ENCODE measurements at places on chromosomes 2 and 18.

DNA sequence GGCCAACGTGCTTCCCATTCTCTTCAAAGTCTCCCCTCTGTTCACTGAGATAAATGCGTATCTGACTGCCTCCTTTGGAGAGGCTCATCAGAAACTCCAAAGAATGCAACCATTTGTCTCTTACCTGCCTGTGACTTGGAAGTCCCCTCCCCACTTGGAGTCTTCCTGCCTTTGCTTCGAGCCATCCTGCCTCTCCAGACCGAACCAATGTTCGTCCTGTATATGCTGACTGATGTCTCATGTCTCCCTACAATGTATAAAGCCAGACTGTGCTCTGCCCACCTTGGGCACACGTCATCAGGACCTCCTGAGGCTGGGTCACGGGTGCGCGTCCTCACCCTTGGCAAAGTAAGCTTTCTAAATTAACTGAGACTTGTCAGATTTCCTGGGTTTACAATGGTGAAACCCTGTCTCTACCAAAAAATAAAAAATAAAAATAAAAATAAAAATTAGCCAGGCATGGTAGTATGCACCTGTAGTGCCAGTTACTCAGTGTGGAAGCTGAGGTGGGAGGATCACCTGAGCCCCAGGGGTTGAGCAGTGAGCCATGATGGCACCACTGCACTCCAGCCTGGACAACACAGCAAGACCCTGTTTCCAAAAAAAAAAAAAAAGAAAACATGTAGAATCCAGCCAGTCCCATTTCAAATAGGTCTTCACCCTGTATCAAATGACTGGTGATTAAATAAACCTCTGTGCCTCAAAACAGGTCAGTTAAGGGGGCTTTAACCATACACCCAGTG is 29.0 kb downstream of the HDLBP start:
- DNase-seq: no peak

- no peak for DNase-seq
Measured at GRCh38 chr18:3689986-3690763, 240.2 kb downstream of the TGIF1 start.

GRCh38 chr2:224263571-224264043 is 138.3 kb downstream of the FAM124B start:
- DNase-seq: no peak

- DNase-seq: no peak
Measured at GRCh38 chr2:128323555-128323931, 4.9 kb upstream of the HS6ST1 start.

DNA sequence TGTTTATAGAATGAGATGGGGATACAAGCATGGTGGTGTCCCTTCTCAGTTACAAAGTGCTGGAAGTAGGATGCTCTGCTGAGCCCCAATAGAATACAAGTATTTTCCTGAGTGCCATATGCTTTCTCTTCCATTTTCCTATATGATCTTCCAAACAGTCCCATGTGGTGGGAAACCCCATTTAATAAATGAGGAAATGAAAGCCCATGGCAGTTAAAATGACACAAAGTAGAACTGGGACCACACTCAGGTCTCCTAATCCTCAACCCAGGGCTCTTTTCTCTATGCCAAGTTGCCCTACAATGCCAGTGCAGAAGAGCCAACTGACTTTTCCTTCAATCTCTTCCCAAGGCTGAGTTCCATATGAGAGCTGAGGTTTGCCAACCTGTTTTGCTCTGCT is 210.2 kb upstream of the FBXO11 start:
- no peak for DNase-seq

DNA sequence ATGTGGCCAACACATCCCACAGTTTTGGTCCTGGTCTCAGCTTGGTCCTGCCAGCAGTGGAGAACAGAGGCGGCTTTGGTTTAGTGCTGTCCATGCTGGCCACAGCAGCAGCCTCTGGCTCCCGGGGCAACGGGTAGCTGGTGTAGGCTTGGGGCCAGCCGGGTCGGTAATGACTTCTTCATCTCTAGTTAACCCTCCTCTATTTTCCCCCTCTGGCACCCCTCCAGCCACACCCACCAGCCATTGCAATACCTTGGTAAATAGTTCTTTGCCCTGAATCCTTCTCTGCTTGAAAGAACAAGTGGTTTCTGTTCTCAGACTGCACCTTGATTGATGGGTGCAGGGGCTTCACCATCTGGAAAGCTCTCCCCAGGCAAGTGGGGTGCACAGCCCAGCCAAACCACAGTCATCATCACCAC is 31.7 kb upstream of the ZNF396 start:
- DNase-seq: no peak

GRCh38 chr18:56100090-56100722 is 512.2 kb upstream of the TCF4 start:
- no peak for DNase-seq

DNA sequence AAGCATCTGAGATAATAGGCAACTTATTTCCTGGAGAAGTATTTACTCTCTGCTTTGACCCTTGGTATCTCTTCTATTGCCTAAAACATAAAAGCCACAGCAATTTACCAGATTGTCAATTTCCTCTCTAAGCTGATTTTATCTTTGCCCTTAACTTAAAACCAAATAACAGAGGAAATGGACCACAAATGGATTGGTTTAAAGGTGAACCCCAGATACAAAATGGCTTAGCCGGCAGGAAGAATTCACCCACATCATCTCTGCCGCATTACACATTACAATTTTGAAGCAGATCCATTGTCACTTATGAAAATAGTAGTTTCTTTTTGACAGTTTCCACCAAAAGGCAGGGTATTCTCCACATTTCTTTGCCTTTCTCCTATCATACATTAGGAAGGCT is 585.8 kb upstream of the CHAC2 start:
- DNase-seq: no peak

DNA sequence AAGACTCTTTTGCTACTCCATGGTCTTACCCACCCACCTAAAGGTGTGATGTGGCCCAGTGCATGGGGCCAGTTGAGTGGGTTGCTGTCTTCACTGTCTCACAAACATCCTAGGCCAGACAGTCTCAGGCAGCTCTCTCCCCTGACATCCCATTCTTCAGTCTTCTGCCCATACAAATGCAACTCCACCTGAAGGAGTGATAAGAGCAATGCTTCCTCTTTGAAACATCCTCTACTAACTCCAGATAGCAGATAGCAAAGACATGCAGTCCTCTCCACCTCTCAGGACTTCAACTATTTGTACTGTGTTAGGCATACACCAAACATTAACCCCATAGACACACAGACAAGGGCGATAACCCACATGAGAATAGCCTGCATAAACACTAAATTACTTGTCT is 71.3 kb downstream of the MTHFD2 start:
- no peak for DNase-seq

- DNase-seq: no peak
Measured at GRCh38 chr2:187105218-187105617, 256.2 kb upstream of the ZSWIM2 start.

GRCh38 chr2:4499316-4500030 is 796.1 kb downstream of the DCDC2C start:
- DNase-seq: no peak

DNA sequence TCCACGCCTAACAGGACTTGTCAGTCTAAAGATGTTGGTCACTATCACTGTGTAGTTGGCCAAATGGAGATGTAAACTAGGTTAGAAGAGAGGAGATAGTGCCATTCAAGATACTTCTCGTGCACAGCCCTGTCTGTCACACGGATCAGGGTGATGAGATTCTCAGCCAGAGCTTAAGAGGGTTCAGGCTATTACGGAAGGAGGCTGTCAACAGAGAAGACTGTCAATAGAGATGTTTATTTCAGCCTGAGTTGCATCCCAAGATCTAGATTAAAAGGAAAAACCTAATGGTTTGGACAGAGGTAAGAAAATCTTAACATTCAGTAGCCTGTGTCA is 83.4 kb downstream of the AAK1 start:
- DNase-seq: no peak

- no peak for DNase-seq
Measured at GRCh38 chr2:186309901-186310300, 176.2 kb upstream of the ZC3H15 start.

DNA sequence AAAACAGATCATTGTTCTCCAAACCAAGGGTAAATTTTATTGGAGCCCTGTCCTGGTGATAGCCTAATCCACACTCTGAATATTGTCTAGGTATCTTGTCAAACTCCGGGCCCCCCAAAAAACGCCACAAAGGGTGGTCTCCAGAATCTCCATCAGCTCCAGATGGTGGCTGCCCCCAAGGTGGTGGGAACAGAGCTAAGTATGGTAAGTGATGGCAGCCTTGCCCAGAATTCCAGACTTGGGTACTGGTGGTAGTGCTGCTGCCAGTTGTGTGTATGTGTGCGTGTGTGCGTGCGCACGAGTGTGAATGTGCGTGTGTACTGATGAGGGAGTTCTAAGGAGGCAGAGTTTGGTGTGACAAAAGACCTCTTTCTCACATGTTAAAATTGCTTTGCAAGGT is 51.2 kb downstream of the GREB1 start:
- no peak for DNase-seq

- DNase-seq: no peak
Measured at GRCh38 chr18:50334546-50335152, 40.2 kb upstream of the SKA1 start.

- DNase-seq: no peak
Measured at GRCh38 chr2:197450465-197450864, 2.9 kb upstream of the COQ10B start.

GRCh38 chr2:63780518-63781155 is 61.1 kb upstream of the UGP2 start:
- DNase-seq: no peak

DNA sequence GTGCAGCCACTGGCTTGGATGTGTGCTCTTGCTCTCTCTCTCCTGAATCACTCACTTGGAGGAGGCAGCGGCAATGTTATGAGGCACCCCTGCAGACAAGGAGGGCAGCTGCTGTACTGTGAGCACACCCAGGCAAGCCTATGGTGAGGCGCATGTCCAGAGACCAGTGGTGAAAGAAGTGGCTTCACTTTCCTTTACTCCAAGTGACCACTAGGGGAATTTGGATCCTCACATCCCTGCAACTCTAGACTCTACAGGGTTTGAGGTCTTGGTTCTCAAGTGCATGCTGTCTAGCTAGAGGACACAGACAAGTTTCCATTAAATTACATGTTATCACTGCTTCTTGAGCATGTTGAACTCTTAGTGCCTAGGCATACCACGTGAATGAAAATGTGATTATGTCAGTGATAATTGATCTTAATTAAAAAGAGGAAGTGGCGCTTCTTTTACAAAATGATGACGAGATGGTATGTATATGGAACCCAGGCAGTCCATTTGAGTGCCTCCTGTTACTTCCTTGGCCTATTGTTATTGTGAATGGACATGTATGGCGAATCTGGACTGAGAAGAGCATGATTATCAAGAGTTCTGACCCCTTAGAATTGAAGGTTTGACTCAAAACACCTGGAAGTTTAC is 181.0 kb upstream of the CDH2 start:
- DNase-seq: no peak

GRCh38 chr2:79862756-79863155 is 349.9 kb downstream of the CTNNA2 start:
- DNase-seq: no peak

DNA sequence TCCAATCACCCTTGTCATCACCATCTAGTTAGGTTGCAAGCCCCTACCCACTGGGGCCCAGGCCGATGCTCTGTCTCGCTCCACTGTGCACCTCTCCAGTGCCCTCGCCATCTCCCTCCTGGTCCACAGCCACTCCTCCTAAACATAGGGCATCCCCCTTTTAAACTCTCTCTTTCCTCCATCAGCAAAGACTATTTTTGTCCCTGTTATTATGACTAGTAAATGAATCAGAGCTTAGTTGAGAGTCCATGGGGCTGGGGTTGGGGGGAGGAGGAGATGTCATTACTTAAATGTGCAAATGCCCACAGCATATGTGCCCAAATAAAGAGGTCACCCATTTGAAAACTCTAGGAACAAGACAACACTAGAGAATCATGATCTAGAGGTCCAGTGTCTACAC is 167.4 kb downstream of the TRABD2A start:
- DNase-seq: no peak

GRCh38 chr2:219962801-219963200 is 335.4 kb downstream of the SLC4A3 start:
- DNase-seq: no peak

GRCh38 chr18:21363348-21363747 is 121.3 kb downstream of the GREB1L start:
- no peak for DNase-seq

DNA sequence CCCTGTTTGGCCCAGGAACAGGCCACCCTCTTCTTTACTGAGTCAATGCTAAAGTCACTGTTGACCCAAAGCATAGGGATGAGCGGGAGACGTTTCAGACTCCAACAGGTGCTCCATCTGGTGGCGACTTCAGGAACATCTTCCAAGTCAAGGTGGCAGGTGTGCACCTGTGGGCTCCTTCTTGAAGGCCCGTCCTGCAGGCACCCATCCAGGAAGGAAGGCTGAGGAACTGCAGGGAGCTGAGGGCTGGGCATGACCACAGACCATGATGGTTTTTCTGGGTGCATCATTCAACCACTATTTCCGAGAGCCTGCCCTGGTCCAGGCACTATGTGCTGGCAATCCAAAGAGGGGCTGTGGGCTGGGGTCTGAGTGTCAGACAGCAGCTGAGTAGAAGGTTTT is 142.8 kb downstream of the NDUFA10 start:
- DNase-seq: peak; percentile 61

GRCh38 chr2:203893840-203894239 is 26.3 kb downstream of the CTLA4 start:
- no peak for DNase-seq

DNA sequence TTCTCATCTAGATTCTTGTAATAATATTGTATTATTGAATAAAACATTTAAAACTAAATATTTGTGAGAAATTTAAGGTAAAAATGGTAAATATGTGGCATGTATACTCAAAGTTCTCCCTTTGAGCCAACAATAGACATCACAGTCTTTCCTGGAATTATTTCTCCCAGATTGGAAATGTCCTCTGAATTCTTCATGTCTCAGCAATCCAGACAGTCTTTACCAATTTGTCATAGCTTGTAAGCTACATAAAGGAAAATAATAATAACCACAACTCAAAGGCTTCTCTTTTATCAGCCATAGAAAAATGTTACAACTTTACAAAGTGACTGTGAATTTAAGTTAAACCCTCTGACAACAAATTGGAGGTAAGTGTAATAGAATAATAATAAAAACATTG is 784.9 kb downstream of the EPHA4 start:
- DNase-seq: no peak

GRCh38 chr2:213411582-213412289 is 127.5 kb downstream of the SPAG16 start:
- no peak for DNase-seq

GRCh38 chr2:144281476-144281875 is 238.4 kb downstream of the ZEB2 start:
- DNase-seq: no peak
